Stimulated activated CD4-positive, alpha-beta T cell treated with anti-CD3 and anti-CD28 coated beads, Interleukin-1b, Interleukin-23, amount 100 ng/mL, for 1 hour (primary cell): ENCODE measurements at places on chromosomes 1 and 21.

- no peak for DNase-seq
Observed at GRCh38 chr1:68142036-68142435, 90.3 kb downstream of the WLS start.

DNA sequence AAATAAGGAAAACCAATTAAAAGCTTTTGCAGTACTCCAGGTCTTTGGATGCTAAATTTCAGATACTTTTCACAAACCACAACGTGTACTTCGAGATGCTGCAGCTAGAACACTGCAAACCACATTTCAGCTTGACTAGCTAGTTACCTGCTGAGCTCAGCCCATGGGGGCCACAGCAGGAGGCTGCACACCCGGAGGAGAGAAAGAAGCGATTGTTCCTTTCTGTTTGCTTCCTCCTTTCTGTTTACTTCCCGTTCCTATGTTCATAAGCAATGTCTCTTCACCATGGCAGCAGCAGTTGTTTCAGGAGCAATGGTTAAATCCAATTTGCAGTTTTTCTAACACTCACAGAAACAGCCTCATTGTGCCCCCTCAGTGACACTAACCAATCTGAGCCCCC lies 225.6 kb upstream of the FGGY start:
- no peak for DNase-seq

GRCh38 chr1:73593364-73593763 lies 604.6 kb downstream of the LRRIQ3 start:
- DNase-seq = no peak

DNA sequence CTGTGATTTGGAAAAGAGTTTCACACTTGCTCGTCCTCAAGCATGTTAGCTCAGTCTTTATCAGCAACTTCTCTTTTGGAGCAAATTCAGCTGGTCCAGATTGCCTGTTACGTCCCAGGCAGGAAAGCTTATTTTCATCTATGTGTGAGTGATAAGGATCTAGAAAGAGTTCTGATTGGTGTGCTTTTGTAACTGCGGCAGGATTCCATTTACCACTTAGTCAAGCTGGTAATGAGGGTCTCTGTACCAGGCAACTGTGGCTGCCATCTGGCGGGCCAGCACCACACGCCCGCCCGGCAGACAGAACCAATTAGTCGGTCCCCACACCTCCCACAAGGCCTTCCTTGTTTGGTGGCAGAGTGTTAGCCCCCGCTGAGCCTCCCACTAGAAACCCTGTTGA lies 21.0 kb downstream of the C1orf87 start:
- DNase-seq = no peak

DNA sequence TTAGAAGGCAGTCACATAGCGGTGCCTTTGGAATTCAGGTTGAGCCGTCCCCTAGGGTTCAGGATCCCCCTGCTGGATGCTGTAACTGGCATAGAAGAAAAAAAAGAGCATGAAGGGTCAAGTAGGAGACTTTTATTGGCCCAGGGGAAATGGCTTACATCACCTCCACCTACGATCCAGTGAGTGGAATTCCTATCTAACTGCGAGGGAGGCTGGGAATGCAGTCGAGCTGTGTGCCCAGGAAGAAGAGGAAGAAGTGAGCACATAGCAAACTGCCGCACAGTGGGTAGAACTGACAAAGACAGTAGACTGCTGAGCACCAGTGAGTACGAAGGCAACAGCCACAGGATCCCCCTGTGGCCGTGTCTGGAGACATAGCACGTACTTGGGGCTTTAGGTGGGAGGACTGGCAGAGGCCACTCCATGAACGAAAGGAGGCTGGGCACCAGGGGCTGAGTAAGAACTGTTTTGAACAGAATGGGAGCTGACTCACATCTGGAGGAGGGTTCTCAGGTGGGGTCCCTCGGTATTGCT lies 79.2 kb downstream of the RNF220 start:
- no peak for DNase-seq

- no peak for DNase-seq
Observed at GRCh38 chr1:109381573-109381972, 16.1 kb downstream of the SORT1 start.

DNA sequence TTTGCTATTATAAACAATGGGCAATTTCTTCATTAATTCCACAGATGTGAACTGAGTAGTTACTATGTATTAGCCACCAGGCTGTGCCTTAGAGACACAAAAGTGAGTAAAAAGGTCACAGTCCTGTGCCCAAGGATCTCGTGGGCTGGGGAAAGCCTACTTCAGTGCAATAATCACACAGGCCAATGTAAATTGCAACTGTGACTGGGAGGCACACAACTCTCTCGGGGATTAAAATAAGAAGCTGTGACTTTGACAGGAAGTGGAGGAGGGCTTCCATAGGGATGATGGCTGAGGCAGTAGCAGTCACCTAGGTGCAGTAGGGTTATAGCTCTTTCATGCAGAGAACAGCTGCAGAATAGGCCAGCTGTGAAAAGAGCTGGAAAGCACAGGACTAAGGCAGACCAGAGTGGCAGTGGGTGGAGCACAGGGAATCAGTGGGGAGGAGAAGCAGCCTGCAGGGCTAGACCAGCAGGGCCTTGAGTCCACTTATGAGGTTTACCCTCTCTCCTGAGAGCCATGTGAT lies 121.9 kb downstream of the MAB21L3 start:
- DNase-seq = no peak

- DNase-seq = peak; percentile 70
Observed at GRCh38 chr1:33367485-33368405, 46.8 kb upstream of the A3GALT2 start.

GRCh38 chr1:222622765-222623164 lies 4.9 kb downstream of the MIA3 start:
- no peak for DNase-seq

- peak; percentile 29 for DNase-seq
Observed at GRCh38 chr1:204207136-204207616, 6.6 kb downstream of the GOLT1A start.

- no peak for DNase-seq
Observed at GRCh38 chr1:150610576-150610975, 18.8 kb downstream of the ENSA start.

DNA sequence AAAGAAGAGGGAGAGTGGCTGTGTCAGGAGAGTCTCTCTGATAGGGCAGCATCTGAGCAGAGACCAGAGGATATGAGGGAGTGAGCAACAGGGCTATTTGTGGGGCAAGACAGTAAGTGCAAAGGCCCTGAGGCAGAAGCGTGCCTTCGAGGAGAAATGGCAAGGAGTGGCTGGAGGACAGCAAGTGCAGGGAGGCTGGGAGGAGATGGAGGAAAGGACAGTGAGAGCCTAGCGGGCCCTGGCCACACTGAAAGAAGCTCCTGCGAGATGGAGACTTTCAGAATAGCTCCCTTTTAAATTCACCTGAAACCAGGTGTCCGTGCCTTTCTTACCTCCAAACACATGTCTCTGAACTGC lies 25.2 kb downstream of the EXOC8 start:
- no peak for DNase-seq

GRCh38 chr1:183244466-183244865 lies 58.4 kb downstream of the LAMC2 start:
- no peak for DNase-seq

GRCh38 chr1:180217006-180217405 lies 13.1 kb upstream of the LHX4 start:
- no peak for DNase-seq

DNA sequence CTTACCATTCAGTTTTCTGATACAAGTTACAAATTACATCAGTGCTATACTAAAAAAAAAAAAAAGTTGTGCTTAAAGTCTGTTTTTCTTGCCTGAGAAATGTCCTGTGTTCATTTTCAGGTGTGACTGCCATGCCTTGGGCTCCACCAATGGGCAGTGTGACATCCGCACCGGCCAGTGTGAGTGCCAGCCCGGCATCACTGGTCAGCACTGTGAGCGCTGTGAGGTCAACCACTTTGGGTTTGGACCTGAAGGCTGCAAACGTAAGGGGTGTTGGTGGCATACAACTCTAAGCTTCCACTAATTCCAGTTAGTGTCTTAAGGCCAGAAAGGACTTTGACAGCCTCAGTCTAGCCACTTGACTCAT lies 60.1 kb upstream of the LAMC2 start:
- DNase-seq = no peak

GRCh38 chr1:85295006-85295431 lies 18.6 kb upstream of the BCL10 start:
- no peak for DNase-seq

GRCh38 chr1:182809414-182809957 lies 19.9 kb downstream of the NPL start:
- no peak for DNase-seq

- no peak for DNase-seq
Observed at GRCh38 chr1:228314315-228314657, 92.3 kb downstream of the TRIM11 start.

DNA sequence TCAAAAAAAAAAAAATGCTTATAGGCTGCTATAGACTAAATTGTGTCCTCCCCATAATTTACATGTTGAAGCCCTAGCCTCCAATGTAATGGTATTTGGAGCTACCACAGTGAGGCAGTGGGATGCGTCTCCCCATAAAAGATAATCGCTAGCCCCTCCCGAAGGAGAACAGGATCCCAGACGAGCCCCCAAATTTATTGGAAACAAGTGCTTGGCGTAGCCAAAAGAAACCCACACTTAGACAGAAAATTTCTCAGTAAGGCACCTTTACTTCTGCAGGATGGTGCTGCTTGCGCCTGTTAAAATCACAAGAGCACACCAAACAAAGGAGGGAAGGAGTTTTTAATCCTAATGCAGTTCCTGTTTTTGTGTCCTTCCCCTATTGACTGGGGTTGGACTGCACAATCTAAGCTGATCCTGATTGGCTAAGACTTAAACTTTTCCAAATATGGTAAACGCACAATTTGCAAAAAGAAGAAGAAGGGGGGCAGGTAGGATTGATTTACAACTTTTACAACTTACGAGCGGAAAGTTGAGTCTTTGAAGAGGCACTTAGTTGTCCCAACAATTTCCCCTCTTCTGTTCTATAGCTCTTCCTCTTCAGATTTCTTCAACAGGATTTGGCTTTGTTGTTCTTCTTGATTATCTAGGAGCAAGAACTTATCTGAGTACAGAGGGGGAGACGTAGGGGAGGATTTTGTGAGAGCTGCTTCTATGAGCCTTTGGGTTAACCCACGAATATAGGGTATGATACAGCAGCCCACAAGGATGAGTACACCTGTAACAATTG lies 3.0 kb upstream of the IPP start:
- DNase-seq = no peak

DNA sequence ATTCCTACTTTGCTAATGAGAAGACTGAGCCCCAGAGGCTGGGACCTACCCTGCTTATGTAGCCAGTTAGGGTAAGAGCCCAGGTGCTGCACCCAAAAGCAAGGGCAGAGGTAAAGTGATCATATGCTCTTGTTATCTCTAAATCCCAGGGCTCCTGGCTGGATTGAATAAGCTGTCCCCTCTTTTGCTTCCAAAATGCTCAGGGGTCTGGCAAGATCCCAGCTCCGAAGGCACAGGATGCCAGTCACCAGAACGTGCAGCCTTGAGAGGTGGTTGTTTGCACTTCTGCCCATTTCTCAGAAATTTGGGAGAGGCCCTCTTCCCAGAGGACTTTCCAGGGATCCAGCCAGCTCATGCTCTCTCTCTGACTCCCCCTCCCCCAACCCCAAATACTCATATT lies 142.4 kb upstream of the TMEM51 start:
- no peak for DNase-seq

- peak; percentile 42 for DNase-seq
Observed at GRCh38 chr1:155085504-155086127, 7.0 kb downstream of the EFNA3 start.

GRCh38 chr1:204102739-204103430 lies 30.0 kb downstream of the SOX13 start:
- no peak for DNase-seq

- DNase-seq = no peak
Observed at GRCh38 chr1:1250786-1251284, 4.3 kb upstream of the C1QTNF12 start.

DNA sequence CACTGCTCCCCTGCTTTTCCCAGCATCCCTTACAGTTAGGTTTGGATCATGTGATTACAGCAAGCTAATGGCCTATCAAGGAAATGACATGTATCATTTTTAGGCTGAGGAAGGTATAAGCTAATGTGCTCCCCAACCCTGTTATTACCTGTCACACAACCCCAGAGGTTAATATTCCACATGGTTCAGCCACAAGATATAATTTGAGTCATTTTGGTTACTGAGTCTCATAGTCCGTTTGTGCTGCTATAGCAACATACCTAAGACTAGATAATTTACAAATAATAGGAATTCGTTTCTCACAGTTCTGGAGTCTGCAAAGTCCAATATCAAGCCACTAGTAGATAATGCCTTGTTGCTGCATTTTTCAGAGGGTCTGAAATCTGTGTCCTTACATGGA lies 29.1 kb upstream of the SLC16A1 start:
- no peak for DNase-seq

DNA sequence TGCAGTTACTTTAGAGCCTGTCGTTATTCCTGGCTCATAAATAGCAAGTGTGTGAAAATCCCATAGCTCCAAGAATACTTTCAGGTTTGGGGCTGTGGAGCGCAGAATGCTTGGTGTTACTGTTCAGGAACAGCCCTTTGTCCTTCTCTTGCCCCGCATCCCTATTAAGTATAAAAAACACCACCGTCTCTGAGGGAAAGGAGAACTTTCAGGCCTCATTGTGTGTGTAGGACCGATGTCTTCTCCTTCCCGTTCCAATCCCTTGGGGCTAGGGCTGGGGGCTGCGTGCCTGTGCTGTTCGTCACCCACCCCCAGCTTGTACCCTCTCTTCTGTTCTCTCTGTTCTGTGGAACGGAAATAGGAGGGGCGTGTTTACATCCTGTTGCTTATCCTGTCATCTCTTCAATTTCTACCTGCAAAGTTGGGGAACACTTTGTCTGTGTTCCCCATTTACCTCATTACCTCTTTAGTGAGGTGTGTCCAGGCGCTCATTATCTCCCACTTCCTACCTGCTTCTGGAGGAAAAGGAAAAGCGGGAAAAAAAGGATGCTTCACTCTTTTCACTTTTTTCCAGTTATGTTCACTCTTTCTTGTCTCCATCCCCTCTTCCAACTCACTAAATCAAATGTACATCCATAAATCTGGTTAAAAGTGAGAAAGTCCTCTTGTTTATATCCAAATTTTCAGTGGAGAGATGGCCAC lies 788 bp upstream of the TXNIP start:
- DNase-seq = peak; percentile 24

DNA sequence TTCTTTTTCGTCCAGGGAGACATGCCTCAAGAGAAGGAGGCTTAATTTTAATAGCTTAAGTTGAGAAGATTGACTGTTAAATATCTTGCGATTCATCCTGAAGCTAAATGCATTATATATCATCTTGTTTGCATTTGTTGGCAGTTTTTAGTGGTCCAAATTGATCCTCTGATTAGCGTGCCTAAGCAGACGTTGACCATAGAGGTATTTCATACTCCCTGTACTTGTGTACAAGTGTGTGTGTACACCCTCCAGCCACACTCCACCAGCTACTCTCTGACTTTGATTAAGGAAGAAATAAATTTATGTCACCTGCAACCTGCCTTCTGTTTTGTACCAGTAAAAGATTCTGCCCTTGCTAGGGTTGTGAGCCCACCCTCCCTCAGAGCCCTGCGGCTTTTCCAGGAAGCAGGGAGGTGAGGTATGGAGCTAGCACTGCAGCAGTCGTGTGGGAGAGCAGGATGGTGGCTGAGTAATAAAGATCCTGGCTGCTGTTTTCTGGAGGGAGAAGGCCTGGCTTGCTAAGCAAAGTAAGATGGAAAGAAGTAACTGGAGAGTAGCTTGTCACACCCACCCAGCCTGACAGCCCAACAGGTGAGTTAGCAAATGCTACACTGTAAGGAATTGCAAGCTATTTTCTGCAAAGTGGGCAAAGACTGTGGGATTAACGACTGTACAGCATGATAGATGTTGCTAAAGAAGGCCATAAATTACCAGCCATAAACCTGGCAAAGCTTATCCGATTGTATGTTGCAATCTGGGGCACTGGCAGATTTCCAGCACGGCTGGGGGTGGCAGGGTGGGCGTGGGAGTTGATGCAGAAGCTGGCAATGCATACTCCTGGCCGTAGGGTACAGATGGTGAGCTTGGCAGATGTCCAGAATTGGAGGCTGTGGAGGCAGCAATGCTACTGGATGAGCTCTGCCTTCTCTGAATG lies 170.2 kb downstream of the TNR start:
- no peak for DNase-seq
